ENCODE measurements at places on chromosomes 7 and 10. TPM values are rescaled to one million over a fixed set of nuclear protein-coding genes. Genes with fewer than 3 reads are reported as not detected.

Gene DNAH11
- 0.01 TPM for polyA plus RNA-seq

Gene PRKCQ
- 3.6 TPM for polyA plus RNA-seq

Gene AKR1C8
- polyA plus RNA-seq: 0.10 TPM

Gene NANOS1
- 1.7 TPM for polyA plus RNA-seq

Gene ZFAND4
- 3.7 TPM for polyA plus RNA-seq

Gene CCZ1
- 78.0 TPM for polyA plus RNA-seq

Gene FLNC
- 3.2 TPM for polyA plus RNA-seq

Gene CCDC126
- 6.2 TPM for polyA plus RNA-seq

Gene AKR1E2
- 15.2 TPM for polyA plus RNA-seq

Gene ZNF117
- 0.98 TPM for polyA plus RNA-seq

Gene ZC3HAV1L
- 8.7 TPM for polyA plus RNA-seq

Gene SCRN1
- 49.1 TPM for polyA plus RNA-seq

Gene SPDYE6
- polyA plus RNA-seq: not detected

Gene FBXW4
- 24.0 TPM for polyA plus RNA-seq

Gene SLC29A3
- polyA plus RNA-seq: 9.9 TPM

Gene WDFY4
- not detected for polyA plus RNA-seq

Gene NME8
- polyA plus RNA-seq: not detected

Gene MSMB
- not detected for polyA plus RNA-seq

Gene MSS51
- 0.47 TPM for polyA plus RNA-seq

Gene TDRD1
- not detected for polyA plus RNA-seq

Gene ADAM22
- polyA plus RNA-seq: 0.29 TPM

Gene SPAM1
- polyA plus RNA-seq: not detected

Gene TRPV5
- not detected for polyA plus RNA-seq

Gene TAS2R41
- not detected for polyA plus RNA-seq

Gene ABCB4
- not detected for polyA plus RNA-seq
